ENCODE measurements at places on chromosomes 3 and 15. TPM values are rescaled to one million over a fixed set of nuclear protein-coding genes. Genes with fewer than 3 reads are reported as not detected.

DNA sequence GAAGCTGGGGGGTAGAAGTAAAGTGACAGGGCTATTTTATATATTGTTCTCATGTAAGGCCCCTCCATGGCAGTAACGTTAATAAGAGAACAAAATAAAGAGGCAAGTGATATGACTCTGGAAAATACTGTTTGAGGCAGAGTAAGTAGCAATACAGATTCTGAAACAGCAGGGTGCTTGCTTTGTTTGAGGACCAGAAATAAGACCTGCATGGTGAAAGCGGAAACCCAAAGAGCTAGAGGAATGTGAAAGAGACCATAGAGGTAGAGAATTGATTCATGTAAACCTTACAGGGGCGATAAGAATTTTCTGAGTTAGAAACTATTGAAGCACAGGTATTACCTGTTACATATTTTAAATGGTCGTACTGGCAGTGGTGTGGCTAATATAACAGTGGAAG is 1517.1 kb downstream of the SI start:
- no peak for DNase-seq

DPPA4 gene
- total RNA-seq, result not detected

DNA sequence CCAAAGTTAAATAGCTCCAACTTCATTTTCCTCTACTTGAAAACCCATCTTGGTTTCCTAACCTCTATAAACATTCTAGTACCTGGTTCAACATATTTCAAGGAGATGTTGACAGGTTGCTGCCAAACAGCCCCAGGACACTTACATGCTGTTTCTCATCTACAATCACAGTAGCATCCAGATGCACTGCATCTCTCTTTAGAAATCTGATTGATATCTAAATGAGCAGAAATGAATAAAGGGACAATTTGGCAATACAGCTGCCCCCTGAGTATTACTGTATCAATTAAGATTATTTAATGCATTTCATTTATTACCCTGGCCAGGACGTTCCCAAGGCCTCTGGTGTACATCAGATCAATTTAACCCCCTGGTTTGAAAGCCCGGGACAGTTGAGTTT is 74.0 kb downstream of the SSR3 start:
- DNase-seq, result no peak

BNC1 gene
- total RNA-seq, result not detected

CLRN1 gene
- not detected for total RNA-seq

GRCh38 chr3:58009026-58009748 is 965 bp downstream of the FLNB start:
- DNase-seq, result no peak

- no peak for DNase-seq
Measured at GRCh38 chr15:36644191-36644896, 64.9 kb downstream of the CDIN1 start.

DNA sequence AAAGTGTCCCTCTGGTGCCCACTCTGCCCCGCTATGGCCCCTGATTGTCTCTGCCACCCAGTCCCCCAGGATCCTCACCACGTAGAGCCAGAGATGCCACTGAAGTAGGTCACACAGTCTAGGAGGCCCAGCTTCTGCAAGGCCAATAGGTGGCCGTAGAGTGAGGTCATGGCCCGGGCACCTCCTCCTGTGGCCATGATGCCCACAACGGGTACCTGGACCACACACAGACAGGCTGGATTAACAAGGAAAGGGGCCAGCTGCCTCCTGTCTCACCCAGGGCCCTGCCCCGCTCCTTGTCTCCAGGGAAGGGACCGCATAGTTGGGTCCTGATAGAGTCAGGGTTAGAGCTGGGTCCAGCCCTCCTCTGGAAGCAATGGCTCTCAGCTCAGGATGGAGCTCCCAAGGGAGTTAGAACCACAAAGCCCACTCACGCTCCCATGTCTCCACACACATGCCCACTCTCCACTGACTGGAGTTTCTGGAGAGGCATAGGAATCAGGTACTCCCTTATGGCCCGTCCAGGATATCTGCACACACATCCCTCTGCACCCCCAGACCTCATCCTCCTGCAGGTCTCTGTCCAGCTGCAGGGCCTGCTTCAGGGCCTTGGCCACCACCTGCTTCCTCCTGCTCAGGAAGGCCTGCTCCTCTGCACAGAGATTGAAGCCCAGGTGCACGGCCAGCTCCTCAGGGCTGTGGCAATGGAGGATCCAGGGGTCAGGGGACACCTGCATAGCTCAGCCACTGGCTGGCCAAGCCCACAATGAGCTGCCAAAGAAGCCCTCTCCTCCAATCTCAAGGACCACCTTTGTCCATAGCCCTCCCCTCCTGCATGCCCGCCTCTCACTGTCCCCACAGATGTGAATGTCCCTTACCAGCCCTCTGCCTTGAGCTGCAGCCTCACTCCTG is 13.2 kb downstream of the PLA2G4D start:
- no peak for DNase-seq

GRCh38 chr3:88150371-88150770 is 612 bp downstream of the C3orf38 start:
- no peak for DNase-seq
